ENCODE measurements at places on chromosomes 5 and 9.
A peak's percentile ranks its signal among the peaks of the same experiment; 100 is the strongest.

- no peak for DNase-seq
These were observed 44.6 kb downstream of the IRF1 start for GRCh38 chr5:132445930-132446329.

DNA sequence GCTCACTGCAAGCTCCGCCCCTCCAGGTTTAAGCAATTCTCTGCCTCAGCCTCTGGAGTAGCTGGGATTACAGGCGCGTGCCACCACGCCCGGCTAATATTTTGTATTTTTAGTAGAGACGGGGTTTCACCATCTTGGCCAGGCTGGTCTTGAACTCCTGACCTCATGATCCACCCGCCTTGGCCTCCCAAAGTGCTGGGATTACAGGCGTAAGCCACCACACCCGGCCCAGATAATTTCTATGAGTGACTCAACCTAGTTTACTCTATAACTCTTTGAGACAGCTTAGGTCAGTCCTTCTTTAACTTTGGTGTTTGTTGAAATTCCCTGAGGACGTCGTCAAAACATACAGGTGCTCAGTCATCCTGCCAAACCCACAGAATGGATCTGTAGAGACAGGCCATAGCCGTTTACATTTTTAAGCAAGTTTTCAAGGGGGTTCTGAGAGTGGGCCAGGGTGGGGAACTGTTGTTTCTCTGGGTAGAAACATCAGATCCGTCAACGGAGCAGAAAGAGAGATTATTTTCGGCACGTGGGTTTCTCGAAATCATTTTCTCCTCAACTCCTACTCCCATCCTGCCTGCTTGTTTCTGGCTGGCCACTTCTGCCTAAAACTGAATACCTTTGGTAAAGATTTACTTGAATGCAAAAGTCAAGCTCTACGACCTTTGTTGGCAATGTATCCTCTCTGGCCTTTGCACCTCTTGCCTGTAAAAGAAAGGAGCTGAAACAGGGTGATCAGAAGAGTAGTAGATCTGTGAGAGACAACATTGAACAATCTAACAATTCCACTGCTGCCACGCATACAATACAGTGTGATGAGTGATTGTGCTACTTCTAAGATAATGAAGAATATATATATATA is 6.0 kb upstream of the BOD1 start:
- DNase-seq: no peak

- DNase-seq: no peak
These were observed 566.0 kb upstream of the DMAC1 start for GRCh38 chr9:8365466-8366160.

- peak; percentile 18 for DNase-seq
These were observed 57.8 kb downstream of the ZNF462 start for GRCh38 chr9:106920701-106921283.

GRCh38 chr5:157481265-157481664 is 21.3 kb downstream of the NIPAL4 start:
- DNase-seq: no peak

DNA sequence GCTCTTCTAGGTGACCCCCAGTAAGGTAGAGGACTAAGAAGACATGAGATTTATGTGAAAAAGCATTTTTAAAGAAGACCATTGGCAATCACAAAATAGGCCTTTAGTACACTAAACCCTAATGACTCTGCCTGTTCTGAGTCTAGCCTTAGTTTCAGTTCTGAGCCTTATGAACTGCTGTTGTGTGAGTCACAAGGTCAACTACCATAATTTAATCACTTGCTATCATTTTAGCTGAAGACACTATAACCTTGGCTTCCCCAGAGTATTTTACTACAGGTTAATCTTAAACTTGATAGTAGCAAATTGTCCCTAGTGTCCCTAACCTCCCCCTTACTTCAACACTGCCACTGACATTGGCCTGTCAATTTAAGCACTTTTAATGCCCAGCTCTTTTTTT is 34.4 kb downstream of the APC start:
- no peak for DNase-seq

- DNase-seq: no peak
These were observed 110.1 kb downstream of the CARTPT start for GRCh38 chr5:71829206-71829605.

DNA sequence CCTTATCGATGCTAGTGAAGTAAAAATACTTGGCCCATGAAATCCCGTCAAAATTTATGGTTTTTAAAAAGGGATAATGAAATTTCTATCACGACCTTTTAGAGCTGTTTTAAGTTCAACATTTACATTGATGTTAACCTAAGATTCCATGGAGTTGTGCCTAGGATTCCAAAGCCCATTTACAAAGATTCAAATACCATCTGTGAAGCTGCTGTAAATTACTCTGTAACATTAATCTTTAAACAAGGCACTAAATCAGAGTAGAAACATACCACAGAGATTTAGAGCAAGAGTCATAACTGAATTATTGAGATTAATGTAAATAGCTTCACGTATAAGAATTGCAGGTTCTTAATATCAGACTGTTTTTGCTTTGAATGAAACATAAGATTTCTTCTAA is 17.7 kb downstream of the POU5F2 start:
- DNase-seq: no peak

GRCh38 chr9:91727316-91727861 is 222.6 kb downstream of the ROR2 start:
- DNase-seq: peak; percentile 58

DNA sequence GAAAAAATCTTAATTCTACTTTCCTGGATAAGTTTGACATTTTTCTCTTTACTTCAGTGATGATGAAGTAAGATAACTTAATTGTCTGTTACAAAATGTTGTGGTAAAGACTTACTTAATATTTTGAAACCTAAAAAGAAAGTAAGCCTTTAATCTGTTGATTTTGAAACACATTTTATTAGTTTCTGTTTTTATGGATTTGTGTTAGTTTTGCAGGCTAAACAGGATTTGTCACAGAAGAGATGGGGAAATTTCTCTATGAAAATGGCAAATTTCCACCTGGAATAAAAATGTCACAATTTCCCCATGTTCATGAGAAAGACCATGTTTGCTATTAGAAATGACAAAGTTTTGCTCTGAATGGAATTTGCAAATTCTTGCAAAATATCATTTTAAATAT is 237.1 kb downstream of the RFX3 start:
- no peak for DNase-seq

DNA sequence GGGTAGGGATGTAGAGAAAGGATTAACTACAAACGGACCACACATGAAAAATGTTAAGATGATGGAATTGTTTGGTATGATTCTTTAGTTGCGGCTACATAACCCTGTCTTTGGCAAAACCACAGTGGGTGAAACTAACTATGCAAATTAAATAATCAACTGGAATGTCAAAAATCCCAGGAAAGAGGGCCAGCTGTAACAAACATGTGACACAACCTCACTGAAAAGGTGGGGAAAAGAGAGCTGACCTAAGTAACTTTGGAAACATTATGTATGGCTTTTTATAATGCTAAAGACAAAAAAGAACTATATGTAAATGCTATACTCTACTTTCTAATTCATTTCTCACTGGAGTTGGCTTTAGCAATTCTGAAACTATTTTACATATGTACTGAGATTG is 252.0 kb downstream of the MRPS30 start:
- no peak for DNase-seq

DNA sequence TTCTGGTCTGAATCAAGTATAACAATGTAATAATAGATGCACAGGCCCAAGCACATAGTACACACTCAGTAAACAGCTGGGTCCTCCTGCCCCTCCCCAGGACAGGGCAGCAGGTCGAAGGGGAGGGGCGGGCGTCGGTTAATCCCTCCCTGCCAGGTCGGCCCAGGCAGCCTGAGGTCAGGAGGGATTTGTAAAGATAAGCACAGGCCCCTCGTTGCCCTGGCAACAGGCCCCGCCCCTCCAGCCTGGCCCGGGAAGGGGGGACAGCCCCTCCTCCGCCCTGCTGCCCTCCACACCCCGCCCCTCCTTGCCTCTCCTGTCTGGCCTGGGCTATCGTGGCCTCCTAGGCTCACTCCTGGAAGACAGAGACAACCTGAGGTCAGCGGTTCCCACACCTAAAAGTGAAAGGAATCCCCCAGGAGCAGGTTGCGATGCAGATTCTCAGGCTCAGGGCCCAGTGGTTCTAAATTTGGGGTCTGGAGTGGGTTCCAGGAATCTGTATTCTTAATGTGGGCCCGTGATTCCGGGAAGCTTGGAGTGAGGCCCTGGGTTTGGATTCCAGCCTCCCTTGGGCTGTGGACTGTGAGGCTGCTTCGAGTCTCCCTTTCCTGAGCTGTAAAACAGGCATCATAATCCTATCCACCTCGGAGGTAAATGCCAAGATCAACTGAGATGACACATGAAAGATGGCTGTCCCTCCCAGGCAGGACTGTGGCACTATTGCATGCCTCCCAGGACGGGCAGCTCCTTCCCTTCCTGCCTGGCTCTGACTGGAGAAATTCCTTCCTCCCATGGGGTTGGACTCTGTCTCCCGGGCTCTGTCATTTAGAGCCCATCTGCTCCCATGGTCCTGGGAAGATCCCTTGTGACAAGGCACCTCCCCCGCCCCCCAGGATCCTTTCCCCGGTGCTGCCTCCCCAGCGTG is 4.4 kb downstream of the CRB2 start:
- no peak for DNase-seq

GRCh38 chr5:104646416-104646815 is 1083.8 kb upstream of the NUDT12 start:
- DNase-seq: no peak

DNA sequence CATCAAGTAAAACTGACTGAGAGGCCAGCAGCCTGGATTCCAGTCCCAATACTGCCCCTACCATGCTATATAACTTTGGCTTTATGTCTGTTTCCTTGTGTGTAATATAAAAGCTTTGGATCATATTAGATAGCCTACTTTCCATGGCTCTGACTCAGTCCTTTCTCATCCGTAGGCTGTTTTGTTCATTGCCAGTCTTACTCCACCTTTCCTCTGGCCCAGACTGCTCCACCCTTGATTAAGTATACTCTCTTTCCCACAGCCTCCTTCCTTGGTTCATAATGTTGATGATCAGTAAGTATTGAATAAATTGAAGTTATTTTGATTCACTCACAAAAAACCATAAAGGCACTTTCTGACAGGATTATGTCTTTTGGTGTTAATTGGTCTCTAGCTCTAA is 1.5 kb upstream of the MRPS30 start:
- DNase-seq: no peak

GRCh38 chr5:81878333-81878732 is 93.5 kb upstream of the ATG10 start:
- DNase-seq: no peak

DNA sequence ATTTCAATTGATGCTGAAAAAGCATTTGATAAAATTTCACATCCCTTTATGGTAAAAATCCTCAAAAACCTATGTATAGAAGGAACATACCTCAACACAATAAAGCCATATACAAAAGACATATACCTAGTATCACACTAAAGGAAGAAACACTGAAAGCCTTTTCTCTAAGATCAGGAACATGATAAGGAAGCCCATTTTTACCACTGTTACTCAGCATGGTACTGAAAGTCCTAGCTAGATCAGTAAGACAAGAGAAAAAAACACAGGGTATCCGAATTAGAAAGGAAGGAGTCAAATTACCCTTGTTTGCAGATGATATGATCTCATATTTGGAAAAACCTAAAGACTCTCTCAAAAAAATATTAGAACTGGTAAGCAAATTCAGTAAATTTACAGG is 350.2 kb upstream of the PDE4D start:
- no peak for DNase-seq

DNA sequence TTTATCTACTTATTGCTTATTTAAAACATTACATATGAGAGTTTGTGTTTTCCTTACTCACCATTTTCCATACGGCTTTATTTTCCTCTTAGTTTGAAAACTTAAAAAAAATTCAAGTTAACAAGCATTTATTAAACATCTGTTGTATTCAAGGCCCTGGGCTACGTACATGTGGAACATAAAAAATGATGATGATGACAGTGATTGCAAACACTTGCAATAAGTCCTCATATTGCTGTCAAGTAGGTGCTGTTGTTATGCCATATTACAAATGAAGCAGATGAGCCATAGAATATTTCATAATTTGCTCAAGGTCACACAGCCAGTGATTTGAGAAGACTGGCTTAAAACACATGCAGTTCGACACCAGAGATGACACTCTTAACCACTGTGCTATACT is 180.6 kb downstream of the COMMD10 start:
- DNase-seq: no peak

All from NCI-H1105 treated with DMSO at 0.1 percent for 48 hours (cell line).